ENCODE measurements at places on chromosomes 4 and X.

- no peak for DNase-seq
Measured at GRCh38 chrX:139844163-139844562, 88.7 kb downstream of the ATP11C start.

DNA sequence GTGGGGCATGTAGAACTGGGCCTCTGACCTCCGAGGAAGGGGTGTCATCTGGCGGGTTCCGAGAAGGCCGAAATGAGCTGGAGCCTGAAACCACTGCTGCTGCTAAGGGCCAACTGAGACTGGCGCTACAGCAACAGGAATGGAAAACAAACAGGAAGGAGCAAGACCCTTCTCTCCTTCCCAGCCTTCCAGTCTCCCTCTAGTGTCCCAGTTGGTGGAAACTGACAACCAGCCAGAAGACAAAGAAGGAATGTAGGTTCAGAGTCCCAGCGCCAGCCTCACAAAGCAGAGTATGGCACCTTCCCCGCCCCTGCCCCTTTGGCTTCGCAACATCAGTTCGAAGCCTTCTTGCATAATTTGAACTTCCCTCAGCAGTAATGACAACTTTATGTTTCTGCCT is 24.4 kb upstream of the PDZD4 start:
- DNase-seq = no peak

GRCh38 chrX:104935581-104935980 is 284.9 kb downstream of the TEX13A start:
- DNase-seq = no peak

GRCh38 chr4:106329041-106329618 is 12.8 kb downstream of the AIMP1 start:
- no peak for DNase-seq

DNA sequence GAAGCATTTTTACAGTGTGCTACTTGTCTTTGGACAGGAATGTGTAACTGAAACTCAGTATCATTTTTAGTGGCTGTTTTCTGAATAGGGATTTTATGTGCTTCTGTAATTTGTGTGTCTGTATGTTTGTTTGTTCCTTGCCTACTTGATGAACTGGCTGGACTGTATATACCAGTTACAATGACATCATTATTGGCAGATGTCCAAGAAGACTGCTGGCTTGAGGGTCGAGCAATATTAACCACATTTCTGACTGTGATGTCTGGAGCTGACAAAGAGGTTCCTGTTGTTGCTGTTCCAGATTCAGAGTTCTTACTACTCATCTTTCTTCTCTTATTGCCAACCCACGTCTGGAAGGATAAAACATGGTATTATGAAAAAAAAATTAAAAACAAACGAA is 33.0 kb downstream of the HDX start:
- no peak for DNase-seq
